ENCODE measurements at places on chromosomes 16 and 17. TPM values are rescaled to one million over a fixed set of nuclear protein-coding genes. Genes with fewer than 3 reads are reported as not detected.

GRCh38 chr17:48052956-48053757, 5.0 kb downstream of the NFE2L1 start:
- H3K4me1 ChIP-seq = peaks cover 71% of the 10 kb centered on the region
- peaks cover 66% of the 10 kb centered on the region for H3K36me3 ChIP-seq
- peak; percentile 39 for DNase-seq

DNA sequence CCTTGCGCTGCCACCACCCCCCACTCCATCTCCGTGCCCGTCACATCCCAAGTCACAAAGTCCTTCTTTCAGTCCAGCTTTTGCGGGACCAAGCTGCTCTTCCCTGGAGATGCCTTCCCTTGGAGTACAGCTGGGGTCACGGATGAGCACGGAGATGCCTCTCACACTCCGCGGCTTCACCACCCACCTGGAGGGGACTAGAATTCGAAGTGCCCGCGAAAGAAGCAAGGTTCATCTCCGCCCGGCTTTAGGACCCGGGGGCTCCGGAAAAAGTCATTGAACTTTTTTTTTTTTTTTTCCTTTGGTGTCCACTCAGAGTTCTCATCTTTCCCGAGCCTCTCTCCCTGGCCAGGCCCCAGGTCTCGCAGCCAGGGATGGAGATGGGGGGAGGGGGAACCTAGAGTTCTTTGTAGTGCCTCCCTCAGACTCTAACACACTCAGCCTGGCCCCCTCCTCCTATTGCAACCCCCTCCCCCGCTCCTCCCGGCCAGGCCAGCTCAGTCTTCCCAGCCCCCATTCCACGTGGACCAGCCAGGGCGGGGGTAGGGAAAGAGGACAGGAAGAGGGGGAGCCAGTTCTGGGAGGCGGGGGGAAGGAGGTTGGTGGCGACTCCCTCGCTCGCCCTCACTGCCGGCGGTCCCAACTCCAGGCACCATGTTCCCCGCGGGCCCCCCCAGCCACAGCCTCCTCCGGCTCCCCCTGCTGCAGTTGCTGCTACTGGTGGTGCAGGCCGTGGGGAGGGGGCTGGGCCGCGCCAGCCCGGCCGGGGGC, at the start of gene FKBP10:
TSS of gene FKBP10 (plus strand) at position 624 of the 771 bp plus-strand sequence. CDS start at position 655, 31 bp downstream.
- DNase-seq = peak; percentile 39
- H3K27ac ChIP-seq = peak within 1 kb of the TSS; percentile 84
- H3K36me3 ChIP-seq = no peaks in the 10 kb centered on the region
- peaks cover 12% of the 10 kb centered on the region for H3K27me3 ChIP-seq

- no peak overlapping the region for H3K27ac ChIP-seq
- H3K4me1 ChIP-seq = peaks cover 18% of the 10 kb centered on the region
- DNase-seq = no peak
These were observed 28.8 kb upstream of the RMI2 start for GRCh38 chr16:11316331-11317015.

GRCh38 chr17:72264682-72265405, 144.0 kb downstream of the SOX9 start:
- no peaks in the 10 kb centered on the region for H3K4me1 ChIP-seq
- H3K36me3 ChIP-seq = no peaks in the 10 kb centered on the region
- H3K27ac ChIP-seq = no peak overlapping the region

GRCh38 chr17:34669511-34669910, 90.1 kb downstream of the TMEM132E start:
- no peaks in the 10 kb centered on the region for H3K4me1 ChIP-seq
- no peak overlapping the region for H3K27ac ChIP-seq
- DNase-seq = no peak
- H3K27me3 ChIP-seq = peaks cover 37% of the 10 kb centered on the region
- no peaks in the 10 kb centered on the region for H3K36me3 ChIP-seq

GRCh38 chr16:73183611-73184092, 135.7 kb upstream of the ZFHX3 start:
- H3K27me3 ChIP-seq = no peaks in the 10 kb centered on the region
- no peaks in the 10 kb centered on the region for H3K36me3 ChIP-seq
- DNase-seq = no peak
- H3K4me1 ChIP-seq = no peaks in the 10 kb centered on the region
- H3K4me3 ChIP-seq = no peak overlapping the region

DNA sequence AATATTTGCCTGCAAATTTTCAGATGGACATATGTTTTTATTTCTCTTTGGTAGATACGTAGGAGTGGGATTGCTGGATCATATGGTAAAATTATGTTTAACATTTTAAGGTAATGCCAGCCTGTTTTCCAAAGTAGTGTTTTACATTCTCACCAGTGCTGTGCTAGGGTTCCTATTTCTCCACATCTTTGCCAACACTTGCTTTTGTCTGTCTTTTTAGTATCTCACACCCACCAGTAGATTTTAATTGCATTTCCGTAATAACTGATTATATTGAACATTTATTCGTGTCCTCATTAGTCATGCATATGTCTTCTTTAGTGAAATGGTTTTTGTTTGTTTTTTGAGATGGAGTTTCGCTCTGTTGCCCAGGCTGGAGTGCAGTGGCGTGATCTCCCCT, 58.4 kb downstream of the MRTFB start:
- H3K4me1 ChIP-seq = peaks cover 10% of the 10 kb centered on the region
- H3K4me3 ChIP-seq = no peak overlapping the region
- no peaks in the 10 kb centered on the region for H3K36me3 ChIP-seq
- no peaks in the 10 kb centered on the region for H3K27me3 ChIP-seq
- DNase-seq = no peak

DNA sequence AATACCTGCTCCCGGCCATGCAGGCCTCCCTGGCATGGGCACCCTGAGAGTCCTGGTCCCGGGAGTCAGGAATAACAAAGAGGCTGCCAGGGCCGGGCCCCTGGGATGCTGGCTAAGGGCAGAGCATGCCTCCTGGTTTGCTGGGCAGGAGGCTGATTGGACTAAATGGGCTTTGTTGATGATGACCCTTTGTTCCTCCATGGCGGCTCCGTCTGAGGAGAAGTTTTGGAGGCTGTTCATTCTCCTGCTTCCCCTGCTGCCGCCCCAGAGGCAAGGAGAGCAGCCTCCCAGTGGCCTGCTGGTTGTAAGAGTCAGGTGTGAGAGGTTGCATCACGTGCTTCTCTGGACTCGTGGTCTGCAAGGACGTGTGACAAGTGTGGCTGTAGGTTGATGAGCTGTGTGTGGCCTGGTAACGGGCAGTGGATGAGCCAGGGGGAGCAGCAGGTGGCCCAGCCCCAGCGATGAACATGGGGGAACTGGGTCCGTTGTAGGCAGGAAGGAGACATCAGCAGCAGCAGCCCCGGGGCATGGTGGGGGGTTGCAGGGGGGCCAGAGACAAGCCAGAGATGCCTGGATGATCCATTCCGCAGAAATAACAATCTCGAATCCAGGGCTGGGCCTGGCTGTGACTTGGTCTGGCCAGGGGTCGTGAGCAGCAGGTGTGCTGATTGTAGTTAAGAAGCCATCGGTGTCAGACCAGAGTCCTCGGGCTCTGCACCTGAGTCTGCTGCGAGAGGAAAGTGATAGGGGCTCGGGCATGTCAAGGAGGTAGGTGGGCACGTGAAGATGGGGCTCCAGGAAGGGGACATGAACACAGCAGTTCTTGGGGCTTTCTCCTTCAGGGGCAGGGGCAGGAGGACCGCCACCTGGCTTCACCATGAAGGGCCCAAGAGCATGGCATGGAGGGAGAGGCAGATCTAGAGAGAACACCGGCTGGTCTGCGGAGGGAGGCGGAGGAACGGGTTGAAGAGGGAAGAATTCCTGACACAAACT, 101.4 kb downstream of the TNFRSF13B start:
- H3K4me1 ChIP-seq = peaks cover 6% of the 10 kb centered on the region
- H3K27me3 ChIP-seq = no peaks in the 10 kb centered on the region
- H3K36me3 ChIP-seq = no peaks in the 10 kb centered on the region
- no peak overlapping the region for H3K27ac ChIP-seq

The MRPL28 gene
- total RNA-seq = 17.0 TPM

The CDH13 gene
- 0.29 TPM for total RNA-seq

The CHST5 gene
- not detected for total RNA-seq

Measured in stomach (tissue), 19 donors.